Activated naive CD4-positive, alpha-beta T cell treated with anti-CD3 and anti-CD28 coated beads, Interleukin-2, amount 10 ng/mL, durations not matched to agents 7 days and 5 days (primary cell): ENCODE measurements at places on chromosomes 7 and 10.

- DNase-seq = no peak
These were observed 160.4 kb upstream of the PHYHIPL start for GRCh38 chr10:59016043-59016442.

DNA sequence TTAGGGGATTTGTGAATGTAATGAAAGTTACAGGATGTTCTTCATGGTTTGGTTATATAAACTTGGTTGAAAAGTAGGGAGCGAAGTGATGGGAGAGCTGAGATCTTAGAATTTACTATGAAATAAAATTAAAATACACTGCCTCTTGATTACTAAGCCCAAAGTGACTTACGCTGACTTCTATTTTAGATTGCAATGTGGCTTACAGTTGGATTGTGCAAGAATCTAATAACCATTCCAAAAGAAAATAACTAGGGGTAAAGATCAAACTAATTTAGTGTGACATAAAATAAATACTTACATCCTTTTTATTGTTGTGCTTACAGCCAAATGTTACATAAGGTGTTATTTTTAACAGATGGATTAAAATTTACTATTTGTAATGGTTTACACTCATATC, 15.3 kb downstream of the WNT16 start:
- no peak for DNase-seq

DNA sequence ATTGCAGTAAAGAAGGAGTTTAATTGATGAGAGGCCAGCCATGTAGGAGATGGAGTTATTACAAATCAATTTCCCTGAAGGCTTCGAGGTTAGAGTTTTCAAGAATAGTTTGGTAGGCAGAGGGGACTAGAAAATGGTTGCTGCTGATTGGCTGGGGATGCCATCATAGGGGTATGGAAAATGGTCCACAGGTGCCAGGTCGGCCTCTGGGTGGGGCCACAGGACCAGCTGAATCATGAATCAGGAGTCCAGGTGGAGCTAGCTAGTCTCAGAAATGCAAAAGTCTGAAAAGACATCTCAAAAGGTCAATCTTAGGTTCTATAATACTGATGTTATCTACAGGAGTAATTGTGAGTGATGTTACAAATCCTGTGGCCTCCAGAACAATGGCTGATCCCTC, 714.0 kb upstream of the GHITM start:
- no peak for DNase-seq

DNA sequence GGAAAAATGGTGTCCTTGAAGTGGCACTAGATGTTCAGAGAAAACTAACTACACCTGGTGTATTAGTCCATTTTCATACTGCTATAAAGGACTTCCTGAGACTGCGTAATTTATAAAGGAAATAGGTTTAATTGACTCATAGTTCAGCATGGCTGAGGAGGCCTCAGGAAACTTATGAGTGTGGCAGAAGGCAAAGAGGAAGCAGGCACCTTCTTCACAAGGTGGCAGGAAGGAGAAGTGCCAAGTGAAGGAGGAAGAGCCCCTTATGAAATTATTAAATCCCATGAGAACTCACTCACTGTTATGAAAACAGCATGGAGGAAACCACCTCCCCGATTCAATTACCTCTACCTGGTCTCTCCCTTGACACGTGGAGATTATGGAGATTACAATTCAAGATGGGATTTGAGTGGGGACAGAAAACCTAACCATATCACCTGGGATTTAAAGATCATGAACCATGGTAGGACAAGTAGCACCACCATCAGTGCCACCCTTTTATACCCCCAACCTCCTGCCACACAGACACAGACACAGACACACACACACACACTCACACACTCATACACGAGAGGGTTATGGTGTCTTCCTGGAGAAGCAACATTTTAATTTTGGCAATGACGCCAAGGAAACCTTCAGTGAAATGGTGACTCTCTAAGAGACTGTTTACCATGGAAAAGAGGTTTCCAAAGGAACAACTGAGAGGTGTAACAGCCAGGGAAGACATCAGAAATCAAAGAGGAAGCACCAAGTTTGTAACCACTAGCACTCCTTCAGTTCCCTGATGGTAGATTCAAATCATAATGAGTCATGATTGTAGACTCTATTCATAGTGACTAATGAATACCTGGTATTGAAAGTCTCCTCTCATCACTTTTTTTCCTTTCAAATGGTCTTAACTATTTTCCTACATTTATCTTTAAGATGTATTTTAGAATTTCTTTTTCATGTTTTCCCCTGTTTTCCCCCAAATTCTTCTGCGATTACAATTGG, 41.8 kb upstream of the WNT16 start:
- DNase-seq = no peak

DNA sequence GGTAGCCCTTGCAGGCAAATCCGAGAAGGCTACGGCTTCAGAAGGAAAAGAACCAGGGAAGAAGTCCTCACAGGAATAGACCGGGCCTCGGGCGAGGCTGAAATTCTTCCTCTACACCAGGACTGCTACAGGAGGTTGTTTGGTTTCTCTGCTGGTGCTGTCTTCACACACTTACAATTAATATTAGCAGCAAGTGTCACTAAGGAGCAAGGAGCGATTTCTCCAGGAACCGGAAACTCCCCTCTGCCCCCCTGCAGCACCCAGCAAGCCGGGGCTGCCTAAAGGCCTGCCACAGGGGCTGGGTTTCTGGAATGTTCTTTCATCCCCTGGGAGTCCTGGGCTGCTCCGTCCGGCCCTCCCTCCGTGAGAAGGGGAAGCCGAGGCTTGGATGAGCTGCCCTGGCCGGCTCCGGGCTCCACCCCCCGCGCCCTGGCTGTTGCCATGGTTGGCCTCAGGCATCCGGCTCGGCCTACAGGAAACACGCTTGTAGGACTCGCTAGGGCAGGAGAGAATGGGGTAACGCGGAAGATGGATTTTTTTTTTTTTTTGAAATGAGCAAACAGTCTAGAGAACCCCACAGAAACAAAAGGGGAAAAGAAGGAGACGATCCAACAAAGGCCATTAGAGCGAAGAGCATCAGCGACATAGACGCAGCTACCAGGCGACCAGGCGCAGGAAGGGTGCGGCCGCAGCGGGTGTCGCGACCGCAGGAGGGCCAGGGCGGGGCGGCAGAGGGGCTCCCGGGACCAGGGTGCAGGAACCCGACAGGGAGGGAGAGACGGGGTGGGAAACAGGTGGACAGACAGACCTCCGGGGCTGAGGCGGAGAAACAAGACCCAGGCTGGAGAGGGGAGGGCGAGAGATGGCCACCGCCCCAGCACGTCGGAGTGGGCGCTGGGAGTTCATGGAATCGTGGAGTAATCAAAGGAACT, 33.0 kb downstream of the EN2 start:
- DNase-seq = peak; percentile 62

DNA sequence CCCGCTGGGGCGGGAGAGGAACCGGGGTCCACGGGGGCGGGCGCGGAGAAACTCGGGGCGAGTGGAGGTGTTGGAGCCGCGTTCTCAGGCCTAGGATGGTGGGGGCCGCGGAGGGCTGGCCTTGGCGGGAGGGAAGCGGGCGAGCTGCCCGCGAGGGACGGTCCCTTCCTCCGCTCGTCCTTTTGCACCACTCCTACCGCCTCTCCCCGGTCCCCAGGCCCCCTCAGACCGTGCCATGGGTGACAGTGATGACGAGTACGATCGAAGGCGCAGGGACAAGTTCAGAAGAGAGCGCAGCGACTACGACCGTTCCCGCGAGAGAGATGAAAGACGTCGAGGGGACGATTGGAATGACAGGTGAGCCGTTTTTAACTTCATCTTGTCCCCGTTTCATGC, 451 bp downstream of the SRRT start:
- DNase-seq = peak; percentile 60

DNA sequence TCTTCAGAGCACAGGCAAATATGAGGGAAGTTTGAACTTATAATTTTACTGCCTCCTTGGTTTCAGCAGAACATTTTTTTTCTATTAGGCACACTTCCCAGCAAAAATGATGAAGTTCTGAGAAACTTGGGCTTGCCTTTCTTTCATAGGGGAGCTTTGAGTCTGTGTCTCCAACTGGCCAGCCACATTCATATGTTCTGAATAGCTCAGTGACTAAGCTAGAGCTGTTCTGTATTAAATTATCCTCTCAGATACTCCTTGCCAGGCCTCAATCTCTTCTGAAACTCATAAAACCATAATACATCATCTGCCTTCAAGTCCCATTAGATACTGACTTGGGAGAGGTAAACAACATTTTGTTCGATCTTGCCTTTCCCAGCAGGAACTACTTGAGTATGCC, 476.5 kb downstream of the GPAM start:
- no peak for DNase-seq

GRCh38 chr7:106155027-106155426, 42.9 kb upstream of the SYPL1 start:
- no peak for DNase-seq
